ENCODE measurements at places on chromosomes 11 and 22. TPM values are rescaled to one million over a fixed set of nuclear protein-coding genes. Genes with fewer than 3 reads are reported as not detected.

DTX4 gene
- total RNA-seq: 79.2 TPM

LYVE1 gene
- total RNA-seq: not detected

- DNase-seq: no peak
These were observed 198.4 kb downstream of the SBF2 start for GRCh38 chr11:10095412-10096208.

DNA sequence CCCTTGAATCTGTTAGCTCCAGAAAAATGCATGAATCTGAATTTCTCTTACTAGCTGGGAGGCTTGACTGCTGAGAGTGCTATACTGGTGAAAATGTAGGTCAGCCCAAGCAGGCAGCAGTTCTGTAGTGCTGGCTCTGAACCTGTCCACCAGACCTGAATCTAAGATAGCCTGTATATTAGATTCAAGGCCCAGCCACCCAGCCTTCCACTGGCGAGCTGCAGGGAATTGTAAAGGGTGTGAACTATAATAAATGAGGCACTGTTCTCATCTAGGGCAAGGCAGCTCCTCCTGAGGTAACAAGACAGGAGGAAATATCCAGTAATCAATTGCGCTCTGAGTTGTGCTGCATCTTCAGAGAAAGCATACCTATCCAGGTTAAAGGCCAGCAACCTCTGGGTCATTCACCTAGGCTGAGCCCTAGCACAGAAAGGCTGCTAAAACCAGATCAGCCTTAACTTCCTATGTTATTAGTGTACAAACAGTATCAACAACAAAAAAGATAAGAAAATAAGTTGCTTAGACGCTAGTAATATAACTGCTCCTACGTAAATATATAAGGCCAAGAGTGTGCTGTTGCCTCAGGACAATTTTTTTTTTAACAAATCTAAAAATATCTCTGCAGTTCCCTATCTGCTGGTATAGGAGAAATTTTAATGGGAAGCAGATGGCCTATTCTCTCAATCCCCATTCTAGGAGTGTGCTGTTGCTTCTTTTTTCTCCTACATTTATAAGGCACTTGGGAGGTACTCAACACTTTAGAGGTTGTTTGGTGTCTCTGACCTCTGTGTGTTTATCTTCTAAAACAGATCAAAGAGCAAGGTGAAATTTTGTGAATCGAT, 63.0 kb downstream of the RELT start:
- no peak for DNase-seq

GRCh38 chr11:1146365-1146764, 11.4 kb upstream of the MUC5AC start:
- DNase-seq: peak; percentile 62

- no peak for DNase-seq
These were observed 70.2 kb downstream of the DBX1 start for GRCh38 chr11:20089796-20090653.
